ENCODE measurements at places on chromosomes 13 and 19.

GRCh38 chr13:41649659-41650058, 192.3 kb downstream of the RGCC start:
- DNase-seq: no peak

GRCh38 chr19:7701654-7702457, at the start of gene FCER2:
TSS of gene FCER2 (minus strand) at chr19:7702131. CDS start at chr19:7699760, 2,371 bp downstream.
- DNase-seq: no peak

DNA sequence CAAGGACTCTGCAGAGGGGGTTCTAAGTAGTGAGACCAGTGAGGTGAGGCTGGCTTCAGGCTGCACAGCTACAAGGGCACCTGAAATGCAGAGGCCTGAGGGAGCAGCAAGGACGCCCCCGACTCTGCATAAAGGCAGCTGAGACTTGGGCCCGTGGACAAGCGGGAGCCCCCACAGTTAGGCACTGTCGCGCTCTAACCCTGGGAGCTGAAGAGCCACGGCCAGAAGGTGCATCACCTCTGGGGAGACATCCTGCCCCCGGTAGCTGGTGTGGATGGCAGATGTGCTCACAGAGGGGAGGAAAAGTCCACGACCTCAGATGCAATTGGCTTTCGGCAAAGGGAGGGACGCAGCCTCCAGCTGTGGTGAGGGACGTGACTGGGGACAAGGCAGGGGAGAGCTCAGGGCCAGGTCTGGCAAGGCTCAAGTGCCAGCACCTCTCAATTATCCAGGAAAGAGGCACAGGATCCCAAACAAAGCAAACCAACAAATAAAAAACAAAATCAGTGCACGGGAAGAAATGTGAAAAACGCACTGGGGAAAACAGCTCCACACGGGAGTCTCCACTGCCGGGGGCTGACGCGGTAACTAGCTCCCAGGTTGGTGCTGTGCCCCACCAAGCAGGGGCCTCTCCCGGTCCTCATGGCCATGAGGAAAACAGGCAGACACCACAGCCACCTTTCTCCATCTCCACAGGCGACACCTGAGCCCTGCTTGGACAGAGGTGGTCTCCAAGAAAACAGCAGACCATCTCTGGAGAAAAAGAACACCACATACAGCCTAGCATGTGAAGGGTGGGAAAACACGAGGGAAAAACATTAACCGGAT, 23.0 kb upstream of the PLPP2 start:
- DNase-seq: no peak

DNA sequence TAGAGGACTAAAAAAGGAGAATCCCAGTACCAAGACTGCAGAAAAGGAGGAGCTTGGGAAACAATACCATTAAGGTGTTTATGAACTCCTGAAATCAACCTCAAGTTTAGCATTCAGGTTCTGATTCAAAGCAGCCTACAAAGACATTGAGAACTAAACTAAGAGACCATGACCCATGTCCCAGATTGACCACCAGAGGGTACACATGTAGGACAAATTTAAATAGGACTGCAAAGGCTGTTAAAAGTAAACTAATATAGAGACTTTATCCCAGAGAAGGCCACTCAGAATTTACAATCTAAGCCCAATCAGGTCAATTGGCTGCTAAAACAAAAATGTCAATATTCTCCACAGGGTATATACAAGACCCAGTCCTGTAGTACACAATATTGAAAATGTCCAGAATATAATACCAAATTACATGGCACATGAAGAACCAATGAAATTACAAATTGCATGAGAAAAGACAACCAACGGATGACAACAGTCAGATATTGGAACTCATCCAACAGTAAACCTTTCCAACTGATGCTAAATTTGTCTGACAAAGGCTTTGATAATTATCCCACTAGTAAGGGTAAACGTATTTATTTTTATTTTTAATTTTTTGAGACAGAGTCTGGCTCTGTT, 682.4 kb downstream of the UQCRFS1 start:
- no peak for DNase-seq

- DNase-seq: no peak
Observed at GRCh38 chr19:7923295-7924191, 2.4 kb downstream of the CTXN1 start.

DNA sequence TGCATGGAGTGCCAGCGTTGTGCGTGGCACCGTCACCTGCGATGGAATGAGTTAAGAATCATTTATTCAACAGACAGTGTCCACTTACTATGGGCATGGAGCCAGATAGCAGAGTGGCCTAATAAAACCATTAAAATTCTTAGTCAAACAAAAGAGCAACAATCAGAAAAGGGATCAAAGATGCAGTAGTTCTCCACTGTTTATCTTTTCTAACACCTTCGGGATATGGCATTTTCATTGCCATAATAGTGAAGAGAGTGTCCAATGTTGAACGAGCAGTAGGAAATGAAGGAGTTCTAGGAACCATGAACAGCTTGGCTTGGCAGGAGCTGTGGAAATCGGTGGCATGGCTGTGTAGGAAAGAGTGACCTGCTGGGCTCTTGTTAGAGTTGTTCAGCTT, 2.0 kb downstream of the TNFSF11 start:
- no peak for DNase-seq

GRCh38 chr13:50015258-50015657, at the start of gene KCNRG:
TSS of gene KCNRG (plus strand) at chr13:50015444. CDS start at chr13:50015494, 50 bp downstream.
- no peak for DNase-seq

DNA sequence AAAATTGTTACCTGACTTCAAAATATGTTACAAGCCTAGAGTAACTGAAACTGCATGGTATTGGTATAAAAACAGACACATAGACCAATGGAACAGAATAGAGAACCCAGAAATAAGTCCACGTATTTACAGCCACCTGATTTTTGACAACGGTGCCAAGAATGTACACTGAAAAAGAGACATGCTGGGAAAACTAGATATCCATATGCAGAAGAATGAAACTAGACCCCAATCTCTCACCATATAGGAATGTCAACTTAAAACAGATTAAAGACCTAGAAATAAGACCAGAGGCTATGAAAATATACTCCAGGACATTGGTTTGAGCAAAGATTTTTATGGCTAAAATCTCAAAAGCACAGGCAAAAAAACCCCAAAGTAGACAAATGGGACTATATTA, 76.5 kb downstream of the LATS2 start:
- DNase-seq: no peak
